ENCODE measurements at places on chromosomes 7 and 10. TPM values are rescaled to one million over a fixed set of nuclear protein-coding genes. Genes with fewer than 3 reads are reported as not detected.

OPALIN gene
- not detected for total RNA-seq

ASB15 gene
- total RNA-seq: not detected

KNDC1 gene
- total RNA-seq: not detected

GIMAP6 gene
- total RNA-seq: 35.2 TPM

OR13A1 gene
- 0.33 TPM for total RNA-seq
